ENCODE measurements at places on chromosomes 2 and 18. TPM values are rescaled to one million over a fixed set of nuclear protein-coding genes. Genes with fewer than 3 reads are reported as not detected.

Gene C2orf69
- 11.0 TPM for total RNA-seq

DNA sequence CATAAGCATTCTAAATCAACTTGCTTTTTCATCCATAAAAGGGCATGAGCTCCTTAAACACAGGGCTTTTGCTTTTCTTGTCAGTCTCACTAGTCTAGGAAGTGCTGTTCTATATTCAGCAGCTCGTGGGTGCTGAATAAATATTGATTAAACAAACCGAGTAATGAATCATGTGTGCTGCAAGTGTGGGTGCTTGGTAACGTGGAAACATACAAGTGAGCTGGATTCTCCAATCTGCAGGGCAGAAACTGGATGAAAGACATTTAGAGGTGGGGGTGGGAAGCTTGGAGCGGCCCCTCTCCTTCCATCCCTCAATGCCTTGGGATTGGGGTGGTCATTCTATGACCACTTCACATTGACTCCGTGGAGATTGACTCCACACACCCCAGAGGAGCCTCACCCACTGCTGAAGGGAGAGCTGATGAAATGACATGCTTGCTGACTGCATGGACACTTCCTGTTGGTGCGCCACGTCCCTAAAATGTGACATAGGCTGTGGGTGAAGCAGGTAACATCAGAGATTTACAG lies 114.6 kb downstream of the DOCK10 start:
- H3K4me3 ChIP-seq, result no peak overlapping the region
- H3K4me1 ChIP-seq, result peaks cover 2% of the 10 kb centered on the region
- no peaks in the 10 kb centered on the region for H3K36me3 ChIP-seq
- H3K27me3 ChIP-seq, result no peaks in the 10 kb centered on the region
- peak overlapping the region; percentile 100 for H3K27ac ChIP-seq
- DNase-seq, result no peak

GRCh38 chr18:58284699-58285448 lies 240.8 kb downstream of the NEDD4L start:
- H3K27ac ChIP-seq, result no peak overlapping the region
- no peak overlapping the region for H3K4me3 ChIP-seq
- H3K27me3 ChIP-seq, result no peaks in the 10 kb centered on the region
- H3K36me3 ChIP-seq, result no peaks in the 10 kb centered on the region

- no peaks in the 10 kb centered on the region for H3K27me3 ChIP-seq
- DNase-seq, result no peak
- peaks cover 3% of the 10 kb centered on the region for H3K4me1 ChIP-seq
- H3K27ac ChIP-seq, result no peak overlapping the region
- H3K36me3 ChIP-seq, result no peaks in the 10 kb centered on the region
These were observed 30.0 kb downstream of the CTLA4 start for GRCh38 chr2:203897544-203897943.
